ENCODE measurements at places on chromosomes 3 and 15.

DNA sequence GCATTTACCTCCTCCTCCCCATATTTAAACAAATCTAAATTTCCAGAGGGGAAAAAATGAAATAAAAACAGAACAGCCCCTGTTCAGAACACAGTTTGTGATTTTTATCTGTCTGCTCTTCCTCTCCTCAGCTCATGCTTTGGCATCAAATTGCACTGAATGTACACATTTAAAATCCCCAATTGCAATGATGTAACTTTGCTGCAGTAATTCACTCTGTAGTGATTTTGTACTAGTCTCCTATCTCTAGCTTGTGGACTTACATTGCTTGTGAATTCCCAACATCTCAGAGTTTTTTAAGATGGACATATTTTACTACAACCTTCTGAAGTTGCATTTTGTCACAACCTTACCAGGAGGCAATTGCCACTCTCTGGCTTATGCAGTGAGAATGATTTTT is 81.6 kb upstream of the ROBO2 start:
- DNase-seq: no peak

DNA sequence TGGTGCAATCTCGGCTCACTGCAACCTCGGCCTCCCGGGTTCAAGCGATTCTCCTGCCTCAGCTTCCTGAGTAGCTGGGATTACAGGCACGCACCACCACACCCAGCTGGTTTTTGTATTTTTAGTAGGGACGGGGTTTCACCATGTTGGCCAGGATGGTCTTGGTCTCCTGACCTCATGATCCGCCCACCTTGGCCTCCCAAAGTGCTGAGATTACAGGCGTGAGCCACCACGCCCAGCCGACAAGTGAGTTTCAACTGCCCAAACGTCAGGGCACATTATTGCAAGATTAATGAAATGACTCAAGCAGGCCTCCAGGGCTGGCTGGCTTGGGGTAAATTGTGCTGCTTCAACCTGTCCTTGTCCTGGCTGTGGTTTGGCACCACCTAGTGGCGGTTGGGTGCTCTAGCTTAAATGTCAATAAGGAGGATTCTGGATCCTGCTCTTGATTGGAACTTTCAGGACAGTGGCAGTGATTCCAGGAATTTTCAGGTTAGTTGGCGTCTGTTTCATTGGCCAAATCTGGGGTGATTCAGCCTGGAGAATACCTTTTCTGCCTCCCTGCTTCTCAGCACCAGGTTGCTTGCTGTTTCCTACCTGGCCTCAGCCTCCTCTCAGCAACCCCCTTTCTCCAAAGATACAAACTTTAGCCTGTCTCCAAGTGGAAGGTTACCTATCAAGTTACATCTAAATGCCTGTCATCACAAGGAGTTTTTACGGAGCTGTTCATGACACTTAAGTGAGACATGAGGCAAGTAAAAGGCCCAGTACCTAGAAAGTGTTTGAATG is 32.4 kb upstream of the SACM1L start:
- peak; percentile 88 for DNase-seq

DNA sequence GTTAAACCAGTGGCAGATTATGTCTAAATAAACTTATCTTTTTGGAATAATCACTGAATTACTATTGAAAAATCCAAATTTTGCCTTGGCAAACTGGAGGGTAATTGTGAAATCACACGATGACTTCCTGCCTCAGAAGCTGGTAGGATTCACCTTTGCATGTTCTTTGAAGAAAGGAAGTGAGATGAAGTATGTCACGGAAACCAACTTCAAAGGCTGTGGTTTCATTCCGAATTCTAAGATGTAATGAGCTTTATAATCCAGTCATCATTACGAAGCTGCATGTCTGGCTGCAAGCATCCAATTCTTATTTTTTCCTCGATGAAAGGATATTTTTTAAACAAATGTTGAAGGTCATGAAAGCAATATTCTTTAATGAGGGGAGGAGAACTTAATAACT is 15.0 kb upstream of the ZBED2 start:
- DNase-seq: no peak

DNA sequence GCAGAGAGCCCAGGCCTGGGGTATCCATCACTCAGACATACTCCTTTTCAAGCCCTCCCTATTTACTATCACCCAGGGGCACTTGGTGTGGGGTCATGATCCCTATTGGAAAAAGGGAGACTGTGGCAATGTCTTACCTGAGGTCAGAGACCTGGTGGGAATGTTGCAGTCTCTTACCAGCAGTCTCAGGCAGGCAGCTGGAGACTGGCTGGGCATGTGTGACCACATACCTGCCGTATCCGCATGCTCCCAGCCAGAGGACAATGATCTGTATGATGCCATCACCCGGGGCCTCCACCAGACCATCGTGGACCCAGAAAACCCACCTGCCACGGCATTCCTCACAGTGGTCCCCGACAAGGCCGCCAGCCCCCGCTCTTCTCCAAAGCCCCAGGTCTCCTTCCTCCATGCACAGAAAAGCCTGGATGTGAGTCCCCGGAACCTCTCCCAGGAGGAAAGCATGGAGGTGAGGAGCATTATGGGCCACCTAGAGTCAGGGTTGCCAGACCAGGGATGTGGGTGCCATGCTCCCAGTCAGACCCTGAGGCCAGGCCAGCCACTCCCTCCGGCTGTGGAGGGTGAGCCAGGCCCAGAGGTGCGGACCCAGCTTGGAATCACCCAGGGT is 5.9 kb downstream of the SH2D7 start:
- no peak for DNase-seq

DNA sequence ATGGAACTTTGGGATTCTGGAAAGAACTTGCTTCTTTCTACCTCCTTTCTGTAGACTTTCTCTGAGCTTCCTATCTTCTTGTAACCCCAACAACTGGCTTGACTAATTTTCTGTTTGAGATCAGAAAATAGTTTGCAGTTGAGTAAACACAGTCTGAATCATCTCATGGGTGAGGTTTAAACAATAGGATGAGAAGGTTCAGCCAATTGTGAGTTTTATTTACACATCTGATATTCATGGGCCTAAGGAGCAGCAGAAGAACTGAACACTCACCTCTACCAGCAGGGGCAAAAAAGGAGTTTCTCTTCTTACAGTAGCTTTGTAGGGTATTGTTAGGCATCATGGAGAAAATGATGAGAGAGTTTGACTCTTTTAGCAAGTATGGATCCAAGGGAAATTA is 54.2 kb downstream of the DTWD1 start:
- no peak for DNase-seq

DNA sequence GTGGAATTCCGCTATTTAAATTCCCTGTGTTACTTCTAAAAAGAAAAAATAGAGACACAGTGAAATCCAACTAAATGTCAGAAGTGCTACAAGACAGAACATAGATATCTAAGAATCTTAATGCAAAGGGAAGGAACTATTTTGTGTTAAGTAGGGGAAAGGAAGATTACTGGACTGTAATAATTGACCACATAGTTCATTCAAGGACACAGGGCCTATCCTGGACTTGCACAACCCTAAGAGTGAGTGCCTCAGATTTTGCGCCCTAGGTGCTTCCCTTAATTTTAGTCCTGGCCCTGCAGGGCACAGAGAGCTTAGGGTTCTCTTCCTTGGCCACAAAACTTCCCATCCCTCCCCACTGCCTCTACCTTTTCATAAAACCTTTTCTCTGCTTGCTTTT is 3.5 kb upstream of the IL20RB start:
- DNase-seq: no peak

- no peak for DNase-seq
Measured at GRCh38 chr3:73547427-73548248, 77.1 kb downstream of the PDZRN3 start.

DNA sequence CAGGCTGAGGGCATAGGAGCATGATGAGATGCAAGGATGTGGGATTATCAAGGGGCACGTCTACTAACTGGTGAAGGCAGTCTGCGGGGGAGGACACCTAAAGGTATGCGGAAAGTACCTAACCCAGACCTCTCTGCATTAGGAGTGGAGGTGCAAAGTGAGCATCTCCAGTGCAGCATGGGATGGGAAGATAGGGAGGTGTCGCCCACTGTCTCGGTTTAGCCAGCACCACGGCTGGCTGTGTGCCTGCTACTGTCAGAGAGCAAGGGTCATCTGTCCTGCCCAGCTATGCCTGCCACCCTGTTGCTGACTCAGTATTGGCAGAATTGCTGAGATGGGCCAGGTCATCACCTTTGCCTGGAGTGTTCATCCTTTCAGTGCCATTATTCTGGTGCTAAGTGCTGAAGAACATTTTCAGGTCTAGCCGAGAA is 40.1 kb downstream of the OXNAD1 start:
- DNase-seq: no peak

GRCh38 chr15:41901431-41901830 is 7.6 kb upstream of the SPTBN5 start:
- DNase-seq: no peak

GRCh38 chr15:69783211-69783610 is 314.5 kb downstream of the TLE3 start:
- peak; percentile 13 for DNase-seq
